T-cell (primary cell): ENCODE measurements at places on chromosomes 7 and 10.
A peak's percentile ranks its signal among the peaks of the same experiment; 100 is the strongest.

DNA sequence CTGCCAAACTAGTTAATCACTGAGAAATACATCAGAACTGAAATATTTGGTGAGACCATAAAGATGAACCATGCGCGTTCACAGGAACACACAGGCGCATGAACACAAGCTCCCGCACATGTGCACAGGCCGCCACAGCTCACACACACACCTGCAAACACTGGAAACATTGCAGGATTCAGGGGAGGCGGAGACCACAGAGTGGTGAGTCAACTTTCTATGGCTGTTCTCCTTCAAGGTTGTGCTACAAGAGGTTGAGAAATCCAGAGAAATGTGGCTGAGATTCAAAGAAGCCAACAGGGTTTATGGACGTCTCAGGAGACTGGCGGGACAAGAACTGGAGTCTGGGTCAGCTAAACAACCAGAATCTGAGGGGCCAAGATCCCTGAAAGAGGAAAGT lies 17.8 kb downstream of the ESYT2 start:
- peak; percentile 31 for DNase-seq

DNA sequence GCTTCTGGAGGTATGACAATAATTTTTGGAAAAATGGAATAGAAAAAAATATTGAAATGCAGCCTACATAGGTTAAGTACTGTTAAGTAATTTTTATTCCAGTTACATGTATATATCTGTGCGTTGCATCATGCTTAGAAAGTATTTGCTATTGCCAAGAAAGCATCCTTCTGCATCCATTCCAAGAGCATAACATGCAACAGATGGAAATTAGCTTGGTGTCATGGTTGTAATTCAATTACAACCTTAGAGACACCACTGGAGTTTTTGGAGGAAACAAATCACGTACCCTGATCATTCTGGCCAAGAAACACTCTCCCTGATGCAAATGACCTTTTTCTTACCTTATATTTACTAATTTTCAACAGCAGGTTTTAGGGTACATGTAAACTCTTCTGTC lies 1.7 kb downstream of the AKR1B1 start:
- DNase-seq: no peak

GRCh38 chr10:124157271-124157681 lies 63.9 kb upstream of the CHST15 start:
- no peak for DNase-seq

- peak; percentile 27 for DNase-seq
Observed at GRCh38 chr10:119466655-119467054, 75.9 kb downstream of the RGS10 start.

- DNase-seq: no peak
Observed at GRCh38 chr7:12768948-12769347, 81.5 kb downstream of the ARL4A start.

- no peak for DNase-seq
Observed at GRCh38 chr7:128206017-128206746, 34.9 kb upstream of the LEP start.

DNA sequence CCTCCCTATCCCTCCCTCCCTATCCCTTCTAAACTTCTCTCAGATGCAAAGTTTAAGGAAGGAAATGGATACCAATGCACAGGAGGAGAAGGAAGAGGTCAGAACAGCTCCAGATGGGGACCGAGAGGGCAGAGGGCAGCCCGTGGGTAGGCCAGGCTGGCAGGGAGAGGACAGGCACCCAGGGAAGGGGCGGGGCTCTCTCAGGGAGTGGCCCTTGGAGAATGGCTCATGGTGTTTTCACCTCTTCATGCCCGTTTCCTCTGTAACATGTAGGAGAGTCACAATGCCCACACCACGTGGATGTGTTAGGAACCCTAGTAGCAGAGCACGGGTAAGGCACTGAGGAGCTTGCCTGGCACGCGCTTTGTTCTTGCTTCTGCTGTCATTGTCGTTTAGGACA lies 264.5 kb downstream of the CELF2 start:
- DNase-seq: no peak

GRCh38 chr10:3568392-3568791 lies 216.6 kb downstream of the KLF6 start:
- DNase-seq: no peak
